ENCODE measurements at places on chromosomes 4 and X. TPM values are rescaled to one million over a fixed set of nuclear protein-coding genes. Genes with fewer than 3 reads are reported as not detected.

GRCh38 chrX:71815121-71815905 lies 52.2 kb downstream of the CXorf49B start:
- DNase-seq: no peak

The GYPB gene
- not detected for total RNA-seq

- no peak for DNase-seq
Observed at GRCh38 chr4:85482010-85482738, 7.2 kb downstream of the ARHGAP24 start.

The HNRNPD gene
- 63.4 TPM for total RNA-seq

- no peak for DNase-seq
Observed at GRCh38 chr4:138697851-138698250, 317.7 kb upstream of the NOCT start.

All from G401 (cell line).